Activated CD8-positive, alpha-beta memory T cell treated with anti-CD3 and anti-CD28 coated beads for 1 hour (primary cell): ENCODE measurements at places on chromosomes 1 and 21.
A peak's percentile ranks its signal among the peaks of the same experiment; 100 is the strongest.

- DNase-seq = no peak
Observed at GRCh38 chr1:33979341-33979740, 115.5 kb downstream of the HMGB4 start.

- no peak for DNase-seq
Observed at GRCh38 chr1:184463680-184464079, 76.9 kb downstream of the C1orf21 start.

DNA sequence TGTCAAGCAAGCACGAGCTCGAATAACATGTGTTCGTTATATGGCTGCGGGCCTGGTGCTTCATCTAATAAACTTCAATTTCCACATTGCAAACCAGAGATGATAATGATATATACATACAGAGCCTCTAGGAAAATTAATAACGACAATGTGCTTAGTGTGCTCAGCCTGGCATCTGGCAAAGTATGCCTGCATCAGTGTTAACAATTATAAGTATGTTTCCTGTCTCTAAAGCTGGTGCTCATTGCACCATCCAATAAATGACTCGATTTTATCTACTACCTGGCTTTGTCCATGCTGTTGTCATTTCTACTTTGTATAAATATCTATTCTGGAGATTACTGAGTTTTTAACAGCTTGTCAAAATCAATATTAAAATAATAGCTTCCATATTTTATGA lies 1402.6 kb downstream of the MRPL39 start:
- DNase-seq = no peak

DNA sequence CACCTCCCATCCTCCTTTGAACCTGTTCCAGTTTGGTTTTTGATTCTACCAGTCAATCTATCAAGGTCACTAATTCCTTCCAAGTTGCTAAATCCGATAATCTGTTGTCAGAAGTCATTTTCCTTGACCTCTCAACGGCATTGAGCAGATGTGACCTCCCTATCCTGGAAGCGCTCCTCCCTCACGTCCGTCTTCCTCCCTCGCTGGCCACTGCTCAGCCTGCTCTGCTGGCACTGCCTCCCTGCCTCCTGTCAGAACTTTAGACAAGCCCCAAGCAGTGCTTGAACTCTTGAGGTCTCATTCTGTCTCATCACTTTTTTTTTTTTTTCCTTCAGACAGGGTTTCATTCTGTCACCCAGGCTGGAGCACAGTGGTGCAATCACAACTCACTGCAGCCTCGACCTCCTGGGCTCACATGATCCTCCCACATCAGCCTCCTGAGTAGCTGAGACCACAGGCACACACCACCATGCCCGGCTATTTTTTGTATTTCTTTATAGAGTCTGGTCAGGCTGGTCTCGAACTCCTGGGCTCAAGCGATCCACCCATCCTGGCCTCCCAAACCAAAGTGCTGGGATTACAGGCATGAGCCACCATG lies 4.4 kb upstream of the ACOT7 start:
- DNase-seq = no peak

DNA sequence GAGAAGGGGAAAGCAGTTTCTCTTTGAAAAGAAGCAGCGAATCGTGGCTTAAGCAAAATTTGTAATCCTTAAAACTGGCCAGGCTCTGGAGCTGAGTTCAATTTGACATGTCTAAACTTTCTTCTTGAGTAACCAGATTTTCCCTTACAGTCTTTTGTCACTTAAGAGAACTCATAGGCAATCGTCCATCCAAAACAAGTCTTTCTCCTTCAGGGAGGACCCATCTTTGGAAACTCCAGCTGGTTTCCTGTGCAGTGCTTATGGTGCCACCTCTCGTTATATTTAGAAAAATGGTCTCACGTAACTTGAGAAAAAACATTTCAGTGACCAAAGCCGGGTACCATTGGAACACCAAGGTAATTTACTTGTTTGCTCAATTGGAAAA lies 1.8 kb upstream of the PTTG1IP start:
- DNase-seq = no peak

DNA sequence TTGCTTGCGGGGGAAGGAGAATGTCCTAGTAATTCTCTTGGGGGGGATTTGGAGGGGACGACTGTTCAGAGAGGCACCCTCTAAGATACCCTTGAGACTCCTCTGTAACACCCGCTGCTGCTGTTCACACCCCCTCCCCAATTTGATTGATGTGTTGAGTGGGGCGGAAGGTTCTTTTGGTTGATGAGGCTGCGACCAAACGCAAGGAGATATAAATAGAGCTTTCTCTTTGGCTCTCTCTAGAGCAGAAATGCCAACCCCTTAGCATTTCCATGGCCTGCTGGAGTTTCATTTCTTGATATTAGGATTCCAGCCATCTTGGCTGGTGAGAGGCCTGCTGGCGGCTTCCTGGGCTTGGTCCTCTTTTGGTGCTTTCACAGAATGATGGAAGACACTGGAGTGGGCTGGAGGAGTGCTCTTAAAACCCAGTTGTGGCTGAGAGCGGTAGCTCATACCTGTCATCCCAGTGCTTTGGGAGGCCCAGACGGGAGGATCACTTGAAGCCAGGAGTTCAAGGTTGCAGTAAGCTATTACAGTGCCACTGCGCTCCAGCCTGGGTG lies 2.0 kb downstream of the PIK3CD start:
- DNase-seq = no peak

GRCh38 chr1:207861442-207862177 lies 49.3 kb downstream of the CD34 start:
- peak; percentile 17 for DNase-seq
